ENCODE measurements at places on chromosomes 11 and 22.

GRCh38 chr22:31857247-31857646 lies 87.1 kb upstream of the YWHAH start:
- no peak for DNase-seq

DNA sequence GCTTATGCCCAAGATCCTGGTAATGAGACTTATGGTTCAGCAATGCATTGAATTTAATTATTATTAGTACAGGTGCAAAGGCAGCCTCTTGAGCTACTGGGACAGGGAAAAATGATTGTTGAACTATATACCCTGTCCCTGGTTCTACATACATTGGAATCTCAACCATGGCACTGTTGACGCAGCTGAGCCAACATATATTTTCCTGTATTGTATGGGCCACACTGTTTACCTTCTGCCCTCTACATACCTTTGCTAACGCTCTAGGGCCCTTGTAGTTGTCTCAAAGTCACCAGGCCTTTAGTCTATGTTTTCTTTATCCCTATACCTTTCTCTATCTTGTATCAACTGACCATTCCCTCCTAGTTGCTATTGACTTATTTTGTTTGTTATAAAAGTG lies 22.6 kb downstream of the KREMEN1 start:
- DNase-seq: no peak

DNA sequence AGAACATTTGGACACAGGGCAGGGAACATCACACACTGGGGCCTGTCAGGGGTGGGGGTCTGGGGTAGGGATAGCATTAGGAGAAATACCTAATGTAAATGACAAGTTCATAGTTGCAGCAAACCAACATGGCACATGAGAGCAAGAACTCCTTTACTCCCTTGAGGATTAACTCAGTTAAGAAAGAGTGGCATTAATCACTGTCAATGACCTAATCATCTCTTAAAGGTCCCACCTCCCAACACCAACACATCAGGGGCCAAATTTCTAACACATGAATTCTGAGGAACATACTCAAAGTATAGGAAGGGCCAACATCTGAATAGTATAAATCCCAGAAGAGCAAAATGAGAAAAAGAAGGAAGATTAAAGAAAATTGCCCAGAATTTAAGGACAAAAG lies 272.9 kb downstream of the SWAP70 start:
- DNase-seq: no peak

GRCh38 chr11:122723576-122723975 lies 68.1 kb downstream of the UBASH3B start:
- no peak for DNase-seq

- peak; percentile 79 for DNase-seq
Observed at GRCh38 chr11:35144136-35144741, 5.3 kb downstream of the CD44 start.

DNA sequence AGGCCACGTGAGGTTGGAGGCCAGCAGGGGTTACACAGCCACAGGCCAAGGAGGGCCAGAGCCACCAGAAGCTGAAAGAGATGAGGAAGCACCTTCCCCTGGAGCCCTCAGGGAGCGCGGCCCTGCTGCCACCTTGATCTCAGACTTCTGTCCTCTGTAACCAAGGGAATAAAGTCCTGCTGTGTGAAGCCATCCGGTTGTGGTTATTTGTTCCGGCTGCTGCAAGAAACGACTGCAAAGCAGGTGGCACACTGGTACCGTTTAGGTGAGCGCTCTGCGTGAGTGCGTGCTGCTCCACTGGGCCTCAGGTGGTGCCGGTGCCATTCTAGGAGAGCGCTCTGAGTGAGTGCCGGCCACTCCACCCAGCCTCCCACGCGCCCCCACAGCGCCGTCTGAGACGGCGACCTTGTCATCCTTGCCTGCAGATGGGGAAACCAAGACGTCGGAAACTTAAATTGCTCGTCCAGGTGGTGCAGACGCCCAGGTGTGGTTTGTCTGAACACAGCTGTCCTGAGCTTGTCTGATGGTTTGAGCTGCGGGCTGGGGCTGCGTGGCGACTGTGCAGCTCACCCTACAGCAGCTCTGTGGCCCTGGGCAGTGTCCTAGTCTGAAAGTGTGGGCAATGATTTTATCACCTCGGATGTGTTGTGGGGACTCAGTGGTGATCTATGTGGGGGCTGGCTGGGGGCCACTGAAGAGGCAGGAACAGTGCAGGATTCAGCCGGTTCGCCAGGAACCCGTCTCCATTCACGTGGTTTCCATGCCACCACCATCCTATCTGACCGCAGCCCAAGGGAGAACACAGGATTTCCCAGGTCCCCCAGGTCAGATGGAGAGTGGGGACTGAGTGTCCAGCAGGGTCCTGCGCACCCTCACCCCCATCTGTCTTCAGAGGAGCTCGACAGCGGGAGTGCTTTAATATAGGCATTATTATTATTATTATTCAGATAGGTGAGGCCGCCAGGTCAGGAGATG lies 4.6 kb upstream of the MRGPRG start:
- no peak for DNase-seq

GRCh38 chr11:104003491-104003890 lies 32.9 kb upstream of the DDI1 start:
- no peak for DNase-seq

- DNase-seq: no peak
Observed at GRCh38 chr11:134407321-134407828, 4.7 kb downstream of the B3GAT1 start.

GRCh38 chr11:109037856-109038780 lies 373.2 kb downstream of the DDX10 start:
- DNase-seq: no peak

DNA sequence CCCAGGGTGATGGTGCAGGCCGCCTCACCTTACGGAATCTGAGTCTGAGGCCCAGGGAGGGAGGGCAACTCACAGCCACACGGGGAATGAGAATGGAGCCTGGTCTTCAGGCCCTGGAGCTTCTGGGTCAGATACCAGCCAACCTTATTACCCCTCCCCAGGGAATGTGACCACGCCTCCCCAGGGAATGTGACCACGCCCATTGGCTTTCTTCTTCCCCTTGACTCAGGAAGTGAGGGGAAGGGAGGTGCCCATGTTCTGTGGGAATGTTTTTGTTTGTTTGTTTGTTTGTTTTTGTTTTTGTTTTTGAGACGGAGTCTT lies 57.5 kb upstream of the RBFOX2 start:
- no peak for DNase-seq

DNA sequence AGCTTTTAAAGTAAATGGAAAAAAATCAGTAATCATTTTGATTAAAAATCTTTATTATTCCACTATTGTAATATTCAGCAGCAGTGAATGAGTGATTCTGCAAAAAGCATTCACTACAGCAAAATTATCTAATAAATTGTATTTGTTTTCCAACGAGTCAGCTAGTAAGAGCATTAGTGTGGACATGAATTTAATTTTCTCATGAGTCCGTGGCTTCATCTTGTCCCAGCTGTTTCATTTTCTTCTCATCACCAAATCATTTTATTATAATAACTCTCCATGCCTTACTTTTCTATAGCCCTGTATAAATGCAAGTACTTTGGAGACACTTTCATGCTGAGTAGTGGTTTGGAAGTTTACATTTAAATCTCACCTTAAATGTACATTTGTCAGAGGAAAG lies 66.2 kb downstream of the FANCF start:
- DNase-seq: no peak

- DNase-seq: no peak
Observed at GRCh38 chr11:124882339-124883071, 15.2 kb downstream of the ROBO4 start.

GRCh38 chr22:23649071-23649501 lies 17.0 kb upstream of the DRICH1 start:
- DNase-seq: no peak

DNA sequence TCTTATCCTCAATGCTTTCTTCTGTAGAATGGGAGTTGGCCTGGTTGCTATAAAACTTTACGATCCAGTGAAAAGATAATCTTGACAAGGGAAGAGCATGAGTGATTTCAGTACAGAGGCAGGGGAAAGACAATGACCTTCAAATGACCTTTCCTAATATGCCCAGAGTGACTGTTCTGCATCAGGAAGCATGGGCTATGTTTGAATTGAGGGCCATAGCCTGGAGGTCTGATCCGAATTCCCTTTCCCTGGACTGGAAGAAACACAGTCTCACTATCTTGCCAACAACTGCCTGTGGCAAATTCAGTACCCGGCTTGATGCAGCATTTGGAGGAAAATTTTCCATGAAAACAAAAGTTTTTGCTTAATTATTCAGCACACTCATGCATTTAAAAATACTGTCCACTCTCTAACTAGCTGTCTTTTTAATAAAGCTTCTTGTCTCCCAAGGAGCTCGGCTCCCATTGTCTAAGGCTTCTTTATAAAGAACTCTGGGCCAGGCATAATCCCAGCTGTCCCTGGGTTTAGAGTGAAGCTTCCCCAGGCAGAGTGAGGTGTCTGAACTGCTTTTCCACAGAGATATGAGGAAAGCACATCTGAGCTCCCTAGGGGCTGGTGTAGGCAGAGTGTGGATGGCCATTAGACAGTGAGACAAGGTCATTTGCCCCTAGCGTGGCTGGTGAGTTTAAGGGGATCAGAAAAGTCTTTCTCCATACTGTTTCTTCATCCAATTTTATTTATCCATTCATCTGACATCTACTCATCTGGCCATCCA lies 132.7 kb upstream of the CADM1 start:
- no peak for DNase-seq

DNA sequence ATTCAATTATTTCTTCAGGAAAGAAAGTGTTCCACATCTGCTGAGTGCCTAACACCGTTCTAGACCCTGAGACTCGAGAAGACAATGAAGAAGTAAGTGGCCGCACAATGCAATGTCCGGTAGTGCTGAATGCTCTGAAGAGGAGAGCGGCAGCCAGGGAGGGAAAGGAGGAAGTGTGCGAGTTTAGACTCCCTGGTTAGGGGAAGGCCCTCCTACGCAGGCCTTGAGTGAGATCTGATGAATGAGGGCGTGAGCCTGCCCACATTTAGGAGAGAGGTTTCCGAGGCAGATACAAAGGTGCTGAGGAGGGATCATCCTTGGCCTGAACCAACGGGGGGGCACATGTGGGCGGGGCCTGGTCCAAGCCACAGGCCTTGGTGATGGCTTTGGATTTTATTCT lies 558.6 kb downstream of the NTM start:
- no peak for DNase-seq

DNA sequence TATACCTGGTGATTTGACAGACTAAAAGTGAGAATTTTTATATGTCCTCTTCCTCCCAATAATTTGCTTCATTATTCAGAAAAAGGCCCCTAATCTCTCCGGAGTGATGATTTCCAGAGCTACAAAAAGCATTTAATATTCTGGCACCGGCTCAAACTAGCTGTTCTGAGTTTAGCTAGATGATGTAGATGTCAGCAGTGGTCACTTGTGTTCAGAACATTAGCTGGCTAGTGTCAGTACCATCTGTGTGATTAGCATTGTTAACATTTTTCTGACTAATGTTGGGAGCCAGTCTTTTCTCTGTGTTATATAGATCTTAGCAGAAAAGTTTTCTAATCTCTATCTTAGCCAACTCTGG lies 68.7 kb upstream of the RRM1 start:
- no peak for DNase-seq

DNA sequence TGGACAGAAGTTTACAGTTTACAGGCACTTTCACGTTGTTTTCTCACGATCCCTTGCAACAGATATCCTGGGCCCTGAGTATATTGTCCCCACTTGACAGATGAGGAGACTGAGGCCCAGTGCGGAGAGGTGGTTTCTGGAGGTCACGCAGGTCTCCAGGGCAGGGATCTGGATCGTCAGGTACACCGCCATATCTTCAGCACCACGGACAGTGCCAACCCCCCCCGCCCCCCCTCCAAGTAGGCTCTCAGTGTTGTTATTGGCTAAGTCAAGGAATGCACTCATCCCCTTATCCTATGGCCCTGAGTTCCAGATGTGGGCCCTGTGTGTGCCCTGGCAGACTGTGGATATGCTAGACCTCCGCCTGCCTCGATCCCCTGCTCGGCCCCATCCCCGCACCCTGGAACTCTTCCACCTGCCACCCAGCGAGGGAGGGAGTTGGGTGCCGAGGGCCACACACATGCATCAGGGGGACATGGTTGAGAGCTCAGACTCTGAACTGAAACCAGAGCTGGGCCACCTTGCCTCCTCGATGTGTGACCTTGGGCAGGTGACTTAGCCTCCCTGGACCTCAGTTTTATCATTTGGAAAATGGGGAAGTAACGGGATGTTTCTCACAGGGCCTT lies 37.5 kb downstream of the MPPED1 start:
- no peak for DNase-seq

Data from CD4-positive, alpha-beta T cell treated with Interleukin-2 at 100 ng/mL for 4 hours (primary cell).